Progenitor cell of endocrine pancreas (in vitro differentiated cells): ENCODE measurements at places on chromosomes 3 and 15. TPM values are rescaled to one million over a fixed set of nuclear protein-coding genes. Genes with fewer than 3 reads are reported as not detected.
A peak's percentile ranks its signal among the peaks of the same experiment; 100 is the strongest.

Gene CCDC54
- total RNA-seq = not detected in 2 replicates

Gene MBNL1
- 29.4 and 38.1 TPM in 2 replicates for total RNA-seq

Gene PLA2G4E
- 0.09 TPM in 1 of 2 replicates, not detected in the other for total RNA-seq

Gene PYGO1
- 19.9 and 21.8 TPM in 2 replicates for total RNA-seq

Gene OR5K4
- total RNA-seq = not detected in 2 replicates

Gene NSUN3
- 15.3 and 16.7 TPM in 2 replicates for total RNA-seq

Gene APOD
- total RNA-seq = not detected in 2 replicates

Gene NR2E3
- total RNA-seq = 0.47 TPM in 1 of 2 replicates, not detected in the other

DNA sequence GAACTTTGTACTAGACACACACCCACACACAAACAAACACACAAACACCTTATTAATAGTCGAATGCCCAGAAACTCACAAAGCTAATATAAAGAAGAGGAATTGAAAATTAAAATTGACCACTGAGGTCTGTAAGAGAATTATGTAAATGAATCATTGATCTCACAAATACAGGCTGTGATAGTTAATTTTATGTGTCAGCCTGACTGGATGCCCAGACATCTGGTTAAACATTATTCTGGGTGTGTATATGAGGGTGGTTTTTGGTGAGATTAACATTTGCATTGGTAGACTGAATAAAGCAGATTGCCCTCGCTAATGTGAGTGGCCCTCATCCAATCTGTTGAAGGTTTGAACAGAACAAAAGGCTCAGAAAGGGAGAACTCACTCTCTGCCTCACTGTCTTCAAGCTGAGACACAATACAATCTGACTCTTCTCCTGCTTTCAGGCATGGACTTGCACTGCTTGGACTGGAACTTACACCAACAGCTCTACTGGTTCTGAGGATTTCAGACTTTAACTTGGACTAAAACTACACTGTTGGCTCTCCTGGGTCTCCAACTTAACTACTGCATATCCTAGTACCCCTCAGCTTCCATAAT is 199.4 kb upstream of the TTC14 start:
- no peak overlapping the region for H3K27ac ChIP-seq
- DNase-seq = no peak
- no peaks in the 10 kb centered on the region for H3K27me3 ChIP-seq

DNA sequence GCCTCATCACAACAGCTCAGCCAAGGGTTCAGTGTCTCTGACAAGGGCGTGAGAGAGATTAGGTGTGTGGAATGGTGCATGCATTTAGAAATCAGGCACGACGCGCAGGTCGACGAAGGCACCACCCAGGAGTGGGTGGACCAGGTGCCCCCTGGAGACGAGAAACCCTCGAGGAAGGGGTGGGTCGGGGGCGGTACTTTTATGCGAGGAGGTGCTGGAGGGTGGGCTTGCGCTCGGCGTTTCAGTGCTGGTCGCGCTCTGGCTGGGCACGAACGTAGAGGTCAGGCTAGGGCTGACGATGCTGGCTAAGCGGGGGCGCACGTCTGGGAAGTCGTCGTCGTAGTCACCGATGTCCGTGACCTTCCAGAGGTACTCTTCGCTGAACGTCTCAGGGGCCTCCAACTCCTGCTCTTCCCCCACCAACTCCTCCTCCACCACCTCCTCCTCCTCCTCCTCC is 393 bp downstream of the ERICH6 start:
- no peaks in the 10 kb centered on the region for H3K4me1 ChIP-seq
- H3K36me3 ChIP-seq = peaks cover 6% of the 10 kb centered on the region
- H3K27me3 ChIP-seq = no peaks in the 10 kb centered on the region
- no peak for DNase-seq
- peak overlapping the region; percentile 97 for H3K27ac ChIP-seq
- H3K4me3 ChIP-seq = peak overlapping the region; percentile 96

DNA sequence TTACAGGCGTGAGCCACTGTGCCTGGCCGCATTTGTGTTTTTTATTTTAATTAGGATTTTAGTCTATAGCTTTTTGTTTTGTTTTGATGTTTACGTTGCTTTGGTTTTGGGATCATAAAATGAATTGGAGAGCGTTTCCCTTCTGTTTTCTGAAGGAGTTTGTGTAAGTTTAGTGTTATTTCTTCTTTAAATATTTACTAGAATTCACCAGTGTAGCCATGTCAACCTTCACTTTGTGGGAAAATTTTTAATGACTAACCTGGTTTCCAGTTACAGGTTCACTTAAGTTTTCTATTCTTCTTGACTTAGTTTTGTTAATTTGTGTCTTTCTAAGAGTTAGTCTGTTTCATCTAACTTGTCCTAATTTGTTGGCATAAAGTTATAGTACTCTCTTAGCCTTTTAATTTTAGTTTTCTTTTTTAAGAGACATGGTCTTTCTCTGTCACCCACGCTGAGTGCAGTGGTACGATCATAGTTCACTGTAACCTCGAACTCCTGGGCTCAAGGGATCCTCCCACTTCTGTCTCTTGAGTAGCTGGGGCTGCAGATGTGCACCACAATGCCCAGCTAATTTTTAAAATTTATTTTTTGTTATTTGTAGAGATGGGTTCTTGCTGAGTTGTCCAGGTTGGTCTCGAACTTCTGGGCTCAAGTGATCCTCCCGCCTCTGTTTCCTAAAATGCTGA is 61.0 kb downstream of the CHD2 start:
- H3K27ac ChIP-seq = no peak overlapping the region
- peaks cover 3% of the 10 kb centered on the region for H3K4me1 ChIP-seq
- H3K27me3 ChIP-seq = no peaks in the 10 kb centered on the region
- H3K4me3 ChIP-seq = no peak overlapping the region

DNA sequence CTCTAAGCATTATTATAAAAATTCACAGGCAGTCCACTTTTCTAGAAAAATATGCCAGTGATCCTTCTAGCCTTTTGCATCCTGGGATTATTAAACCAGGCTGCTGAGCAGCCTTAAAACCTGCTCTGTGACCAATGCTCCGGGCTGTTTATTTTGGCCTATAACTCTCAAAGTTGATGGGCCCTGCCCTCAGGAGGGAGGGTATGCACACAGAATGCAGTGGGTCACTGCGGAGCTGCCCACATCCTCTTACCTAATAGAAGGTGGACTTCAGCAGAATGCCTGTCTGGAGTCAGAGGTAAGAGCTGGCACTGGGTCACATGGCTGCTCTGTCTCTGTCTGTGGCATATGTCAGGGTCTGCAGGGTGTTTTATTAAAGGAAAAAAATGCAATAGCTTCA is 26.0 kb downstream of the CPNE4 start:
- no peaks in the 10 kb centered on the region for H3K27me3 ChIP-seq
- no peak overlapping the region for H3K27ac ChIP-seq
- no peaks in the 10 kb centered on the region for H3K4me1 ChIP-seq
- H3K4me3 ChIP-seq = no peak overlapping the region
- no peak for DNase-seq

- H3K4me1 ChIP-seq = no peaks in the 10 kb centered on the region
- H3K36me3 ChIP-seq = no peaks in the 10 kb centered on the region
- H3K27ac ChIP-seq = no peak overlapping the region
- peaks cover 59% of the 10 kb centered on the region for H3K27me3 ChIP-seq
- H3K4me3 ChIP-seq = no peak overlapping the region
Observed at GRCh38 chr15:70477750-70478250, 285.6 kb downstream of the UACA start.

DNA sequence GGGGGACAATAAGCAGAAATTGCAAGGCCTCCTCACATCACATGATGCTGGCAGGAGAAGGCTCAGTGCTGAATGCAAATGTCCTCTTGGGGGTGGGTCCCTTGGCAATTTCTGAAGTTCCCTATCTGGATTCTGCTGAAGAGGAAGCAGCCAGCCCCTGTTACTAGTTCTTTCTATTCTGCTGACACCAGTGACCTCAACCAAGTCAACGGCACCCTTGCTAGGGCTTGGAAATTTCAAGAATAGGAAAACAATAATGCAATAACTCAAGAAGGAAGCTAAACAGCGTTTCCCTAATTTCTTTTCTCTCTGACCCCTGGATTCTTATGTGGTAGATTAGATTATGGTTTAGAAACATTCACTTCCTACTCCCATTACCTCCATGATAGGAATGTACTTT is 46.2 kb upstream of the FOXP1 start:
- H3K36me3 ChIP-seq = no peaks in the 10 kb centered on the region
- no peaks in the 10 kb centered on the region for H3K4me1 ChIP-seq
- H3K27ac ChIP-seq = no peak overlapping the region
- DNase-seq = no peak
- no peak overlapping the region for H3K4me3 ChIP-seq

DNA sequence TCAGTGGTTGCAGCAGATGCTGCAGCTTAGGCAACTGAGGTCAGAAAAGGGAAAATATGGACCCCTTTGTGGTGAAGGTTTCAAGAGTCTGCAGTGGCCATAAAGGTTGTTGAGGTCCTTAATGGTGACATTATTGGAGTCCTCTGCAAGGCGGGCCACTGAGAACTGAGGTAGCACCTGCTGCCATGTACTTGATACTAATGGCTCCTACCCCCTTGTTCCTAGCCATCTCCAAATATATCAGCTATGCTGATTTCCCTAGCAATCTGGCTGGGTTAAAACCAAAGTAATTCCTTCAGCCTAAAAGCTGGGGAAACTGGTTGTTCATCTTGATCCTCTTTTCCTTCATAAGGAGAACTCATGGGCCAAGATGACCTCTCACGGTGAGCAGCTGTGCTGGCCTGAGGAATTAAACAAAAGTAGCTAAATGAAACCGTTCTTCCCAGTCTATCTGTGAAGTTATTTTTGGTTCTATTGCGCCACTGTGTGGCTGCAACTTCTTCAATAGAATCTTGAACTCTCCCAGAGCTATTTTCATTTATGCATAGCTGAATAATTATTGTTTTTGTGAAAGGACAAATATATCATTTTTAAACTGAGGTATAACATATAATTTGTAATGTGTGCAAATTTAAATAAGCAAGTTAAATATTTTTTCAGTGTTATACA is 76.1 kb upstream of the PLSCR4 start:
- no peak overlapping the region for H3K27ac ChIP-seq
- DNase-seq = no peak
- peaks cover 7% of the 10 kb centered on the region for H3K4me1 ChIP-seq
- no peaks in the 10 kb centered on the region for H3K27me3 ChIP-seq
- no peaks in the 10 kb centered on the region for H3K36me3 ChIP-seq

DNA sequence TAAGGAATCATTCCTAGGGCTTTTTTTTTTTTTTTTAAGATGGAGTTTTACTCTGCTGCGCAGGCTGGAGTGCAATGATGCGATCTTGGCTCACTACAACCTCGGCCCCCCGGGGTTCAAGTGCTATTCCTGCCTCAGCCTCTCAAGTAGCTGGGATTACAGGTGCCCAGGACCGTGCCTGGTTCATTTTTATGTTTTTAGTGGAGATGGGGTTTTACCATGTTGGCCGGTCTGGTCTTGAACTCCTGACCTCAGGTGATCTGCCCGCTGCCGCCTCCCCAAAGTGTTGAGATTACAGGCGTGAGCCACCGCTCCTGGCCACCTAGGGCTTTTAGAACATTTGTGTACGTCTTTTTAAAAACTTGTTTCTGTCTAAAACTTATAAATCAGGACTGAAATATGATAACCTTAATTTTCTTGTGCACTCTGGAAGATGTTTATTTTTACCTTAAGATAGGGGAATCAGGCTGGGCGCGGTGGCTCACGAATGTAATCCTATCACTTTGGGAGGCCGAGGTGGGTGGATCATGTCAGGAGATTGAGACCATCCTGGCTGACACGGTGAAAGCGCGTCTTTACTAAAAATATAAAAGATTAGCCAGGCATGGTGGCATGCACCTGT is 21.8 kb downstream of the PIAS1 start:
- H3K27me3 ChIP-seq = no peaks in the 10 kb centered on the region
- no peak overlapping the region for H3K27ac ChIP-seq

DNA sequence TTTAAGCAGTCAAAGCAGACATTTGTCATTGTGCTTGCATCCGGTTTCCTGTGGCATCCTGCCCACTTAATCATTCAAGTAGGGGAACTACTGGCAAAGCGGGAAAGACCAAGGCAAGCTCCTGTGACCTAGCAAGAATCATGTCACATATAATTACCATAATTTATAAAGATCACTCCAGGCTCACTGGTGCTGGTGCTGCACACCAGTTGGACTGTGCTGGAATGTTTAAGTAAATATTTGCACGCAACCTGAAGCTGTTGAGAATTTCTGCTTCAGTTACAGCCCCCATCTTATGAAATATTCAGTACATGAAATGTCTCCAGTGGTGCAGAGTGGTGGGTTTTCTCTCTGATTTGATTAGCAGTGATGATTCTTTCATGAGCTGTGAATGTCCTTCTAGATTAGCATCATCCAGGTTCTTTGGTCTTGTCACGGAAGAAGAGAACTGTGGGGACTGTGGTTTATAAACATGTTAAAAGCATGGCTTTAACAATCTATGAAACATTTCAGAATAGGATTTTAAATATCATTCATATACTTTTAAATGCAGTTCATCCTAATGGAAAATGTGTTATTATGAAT is 621.3 kb upstream of the EPHA6 start:
- no peak for DNase-seq
- no peaks in the 10 kb centered on the region for H3K36me3 ChIP-seq
- H3K4me1 ChIP-seq = peaks cover 6% of the 10 kb centered on the region
- no peaks in the 10 kb centered on the region for H3K27me3 ChIP-seq
- H3K27ac ChIP-seq = no peak overlapping the region

GRCh38 chr3:157091083-157091833 is 68.7 kb downstream of the CCNL1 start:
- no peak overlapping the region for H3K4me3 ChIP-seq
- H3K27me3 ChIP-seq = peaks cover 15% of the 10 kb centered on the region
- peaks cover 33% of the 10 kb centered on the region for H3K4me1 ChIP-seq
- DNase-seq = no peak
- H3K36me3 ChIP-seq = no peaks in the 10 kb centered on the region
- no peak overlapping the region for H3K27ac ChIP-seq

GRCh38 chr3:159766563-159767185 is 222.0 kb upstream of the IL12A start:
- no peak overlapping the region for H3K4me3 ChIP-seq
- no peaks in the 10 kb centered on the region for H3K36me3 ChIP-seq
- H3K27me3 ChIP-seq = peaks cover 46% of the 10 kb centered on the region
- no peak for DNase-seq
- H3K4me1 ChIP-seq = peaks cover 10% of the 10 kb centered on the region
- no peak overlapping the region for H3K27ac ChIP-seq
